Thoracic aorta (tissue), 2 donors: ENCODE measurements at places on chromosomes 6 and 20.

DNA sequence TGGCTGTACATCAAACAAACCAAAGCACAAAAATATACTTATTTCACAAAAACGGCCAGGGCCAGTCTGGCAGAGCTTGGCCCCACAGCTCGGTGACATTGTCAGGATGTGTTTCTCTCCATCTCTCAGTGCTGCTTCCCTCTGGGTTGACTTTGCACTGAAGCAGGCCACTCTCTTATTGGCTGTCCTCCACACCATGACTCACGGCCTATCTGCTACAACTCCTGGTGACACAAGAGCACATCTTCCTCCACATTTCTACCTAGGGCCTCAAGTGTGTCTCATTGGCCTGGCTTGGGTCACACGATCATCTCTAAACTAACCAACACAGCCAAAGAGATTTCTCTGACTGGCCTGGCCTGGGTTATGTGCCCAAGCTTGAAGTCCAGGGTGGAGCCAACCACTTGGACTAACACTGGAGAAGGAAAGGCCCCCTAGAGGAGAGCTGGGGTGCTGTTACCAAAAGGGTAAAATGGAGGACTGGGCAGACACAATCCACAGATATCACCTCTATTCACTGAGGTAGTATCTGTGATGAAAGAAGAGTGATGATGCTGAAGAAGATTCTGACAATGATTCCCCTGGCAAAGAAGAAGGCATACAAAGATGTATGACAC is 159.8 kb upstream of the TSHZ2 start:
- H3K27me3 ChIP-seq: no peaks in the 10 kb centered on the region
- H3K4me1 ChIP-seq: no peaks in the 10 kb centered on the region
- DNase-seq: no peak
- no peaks in the 10 kb centered on the region for H3K36me3 ChIP-seq

DNA sequence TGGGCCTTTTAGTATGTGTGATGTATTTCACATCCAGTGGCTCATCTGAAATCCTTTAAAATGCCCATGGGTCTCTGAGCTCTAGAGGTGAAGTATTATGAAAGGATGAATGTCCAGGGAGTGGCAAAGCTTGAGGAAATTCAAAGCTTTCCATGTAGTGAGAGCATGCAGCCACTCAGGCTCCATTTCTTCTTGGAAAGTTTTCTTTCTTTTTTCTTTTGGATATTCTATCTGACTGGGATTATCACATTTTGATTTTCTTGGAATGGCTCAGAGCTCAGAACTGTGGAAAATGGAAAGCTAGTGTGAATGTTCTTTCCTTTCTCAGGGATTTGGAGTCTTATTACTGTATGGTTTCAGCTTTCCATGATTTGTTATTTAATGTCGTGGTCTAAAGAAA is 397.4 kb downstream of the CD109 start:
- H3K27ac ChIP-seq: no peak overlapping the region
- H3K27me3 ChIP-seq: no peaks in the 10 kb centered on the region
- H3K36me3 ChIP-seq: no peaks in the 10 kb centered on the region
- no peaks in the 10 kb centered on the region for H3K4me1 ChIP-seq
- DNase-seq: no peak

GRCh38 chr6:13662651-13663334 is 47.7 kb downstream of the NOL7 start:
- H3K27ac ChIP-seq: no peak overlapping the region
- H3K4me3 ChIP-seq: no peak overlapping the region
- no peaks in the 10 kb centered on the region for H3K36me3 ChIP-seq
- peaks cover 54% of the 10 kb centered on the region for H3K4me1 ChIP-seq
- H3K27me3 ChIP-seq: no peaks in the 10 kb centered on the region

GRCh38 chr6:106773522-106773921 is 144.1 kb downstream of the QRSL1 start:
- no peaks in the 10 kb centered on the region for H3K36me3 ChIP-seq
- no peak overlapping the region for H3K27ac ChIP-seq
- DNase-seq: no peak
- H3K27me3 ChIP-seq: no peaks in the 10 kb centered on the region
- peaks cover 2% of the 10 kb centered on the region for H3K4me1 ChIP-seq
- no peak overlapping the region for H3K4me3 ChIP-seq

DNA sequence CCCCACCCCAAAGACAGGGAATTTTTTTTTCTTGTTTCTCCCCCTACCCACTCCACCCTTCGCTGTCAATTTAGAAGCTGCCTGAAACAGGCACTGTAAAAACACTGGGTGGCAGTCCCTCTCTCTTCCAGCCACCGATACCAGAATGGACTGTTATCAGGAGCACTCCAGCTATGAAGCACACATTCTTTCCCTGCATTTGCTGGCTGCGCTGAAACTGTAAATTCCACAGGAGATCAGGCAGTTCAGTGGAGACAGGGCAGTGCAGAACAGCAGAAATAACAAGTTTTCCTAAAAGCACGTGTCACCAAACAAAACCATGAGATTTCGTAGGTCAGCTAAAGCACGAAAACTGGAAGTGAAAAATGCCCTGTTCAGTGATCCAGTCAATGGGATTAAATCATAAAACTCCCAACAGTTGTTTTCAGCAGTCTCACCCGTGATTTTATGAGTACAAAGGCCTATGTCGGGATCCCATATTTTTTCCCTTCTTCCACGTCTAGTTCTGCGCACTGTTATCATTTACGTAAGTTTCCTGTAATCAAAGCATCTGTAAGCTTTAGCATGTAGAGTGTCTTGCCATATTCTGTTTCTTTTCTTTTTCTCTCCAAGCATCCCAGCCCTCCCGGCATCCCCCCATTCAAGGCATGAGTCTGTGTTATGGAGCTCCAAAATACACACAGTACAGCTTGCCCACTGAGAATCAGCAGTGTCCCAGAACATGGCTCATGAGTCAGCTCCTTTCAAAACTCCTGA is 359.9 kb upstream of the EPHA7 start:
- peak overlapping the region; percentile 43 for H3K4me3 ChIP-seq
- H3K36me3 ChIP-seq: no peaks in the 10 kb centered on the region
- H3K27ac ChIP-seq: no peak overlapping the region
- peaks cover 10% of the 10 kb centered on the region for H3K4me1 ChIP-seq
- no peaks in the 10 kb centered on the region for H3K27me3 ChIP-seq

GRCh38 chr6:27897580-27898206 is 14.5 kb downstream of the OR2B2 start:
- no peaks in the 10 kb centered on the region for H3K4me1 ChIP-seq
- H3K27me3 ChIP-seq: no peaks in the 10 kb centered on the region
- no peaks in the 10 kb centered on the region for H3K36me3 ChIP-seq
- no peak overlapping the region for H3K27ac ChIP-seq
- no peak overlapping the region for H3K4me3 ChIP-seq

DNA sequence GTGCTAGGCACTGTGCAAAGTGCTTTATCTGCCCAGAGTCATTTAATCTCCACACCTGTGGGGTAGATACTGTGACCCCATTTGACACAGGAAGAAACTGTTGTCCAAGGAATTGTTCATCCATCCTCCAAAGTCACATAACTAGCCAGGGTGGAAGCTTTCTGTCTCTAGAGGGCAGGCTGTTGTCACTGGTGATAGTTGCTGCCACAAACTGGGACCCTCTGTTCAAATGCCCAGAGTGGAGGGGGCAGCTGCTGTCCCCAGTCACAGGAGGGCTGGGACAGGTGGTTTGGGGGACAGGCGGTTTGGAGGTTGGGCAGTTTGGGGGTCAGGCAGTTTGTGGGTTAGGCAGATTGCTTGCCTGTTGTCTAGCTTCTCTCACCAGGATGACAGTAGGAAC is 16.1 kb upstream of the TMEM242 start:
- H3K4me3 ChIP-seq: no peak overlapping the region
- no peaks in the 10 kb centered on the region for H3K4me1 ChIP-seq
- H3K27me3 ChIP-seq: no peaks in the 10 kb centered on the region
- H3K27ac ChIP-seq: no peak overlapping the region

GRCh38 chr20:59382157-59382725 is 81.8 kb downstream of the EDN3 start:
- no peak for DNase-seq
- no peak overlapping the region for H3K27ac ChIP-seq
- no peaks in the 10 kb centered on the region for H3K27me3 ChIP-seq
- no peak overlapping the region for H3K4me3 ChIP-seq

DNA sequence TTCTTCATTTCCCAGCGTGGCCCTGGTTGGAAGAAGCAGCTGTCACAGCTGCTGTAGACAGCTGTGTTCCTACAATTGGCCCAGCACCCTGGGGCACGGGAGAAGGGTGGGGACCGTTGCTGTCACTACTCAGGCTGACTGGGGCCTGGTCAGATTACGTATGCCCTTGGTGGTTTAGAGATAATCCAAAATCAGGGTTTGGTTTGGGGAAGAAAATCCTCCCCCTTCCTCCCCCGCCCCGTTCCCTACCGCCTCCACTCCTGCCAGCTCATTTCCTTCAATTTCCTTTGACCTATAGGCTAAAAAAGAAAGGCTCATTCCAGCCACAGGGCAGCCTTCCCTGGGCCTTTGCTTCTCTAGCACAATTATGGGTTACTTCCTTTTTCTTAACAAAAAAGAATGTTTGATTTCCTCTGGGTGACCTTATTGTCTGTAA is 292.7 kb downstream of the ESR1 start:
- DNase-seq: no peak
- peaks cover 22% of the 10 kb centered on the region for H3K4me1 ChIP-seq
- no peak overlapping the region for H3K4me3 ChIP-seq
- no peaks in the 10 kb centered on the region for H3K36me3 ChIP-seq
- H3K27me3 ChIP-seq: no peaks in the 10 kb centered on the region
- no peak overlapping the region for H3K27ac ChIP-seq

DNA sequence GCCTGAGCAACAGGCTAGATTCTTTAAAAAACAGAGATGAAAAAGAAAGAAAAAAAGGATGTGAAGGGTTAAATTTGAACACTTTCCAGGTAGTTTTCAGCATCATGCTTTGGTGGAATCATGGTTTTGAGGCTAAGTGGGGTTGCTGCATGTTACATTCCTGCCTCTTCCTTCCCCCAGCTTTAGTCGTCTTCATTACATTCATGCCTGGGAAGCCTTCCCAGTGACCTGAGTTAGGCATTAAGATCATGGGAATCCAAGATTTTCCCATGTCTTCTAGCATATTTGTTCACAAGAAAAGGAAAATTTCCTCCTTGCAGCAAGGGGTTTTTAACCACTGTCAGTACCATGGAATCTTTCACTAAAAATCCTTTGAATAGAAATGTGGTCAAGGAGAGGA is 12.0 kb downstream of the TPX2 start:
- DNase-seq: no peak
- no peak overlapping the region for H3K4me3 ChIP-seq
- H3K27me3 ChIP-seq: no peaks in the 10 kb centered on the region
- H3K36me3 ChIP-seq: no peaks in the 10 kb centered on the region
- no peak overlapping the region for H3K27ac ChIP-seq
- H3K4me1 ChIP-seq: no peaks in the 10 kb centered on the region

- H3K27me3 ChIP-seq: no peaks in the 10 kb centered on the region
- no peaks in the 10 kb centered on the region for H3K4me1 ChIP-seq
- H3K4me3 ChIP-seq: no peak overlapping the region
- H3K36me3 ChIP-seq: no peaks in the 10 kb centered on the region
- no peak overlapping the region for H3K27ac ChIP-seq
- DNase-seq: no peak
Observed at GRCh38 chr6:102766963-102767362, 1373.5 kb downstream of the GRIK2 start.

DNA sequence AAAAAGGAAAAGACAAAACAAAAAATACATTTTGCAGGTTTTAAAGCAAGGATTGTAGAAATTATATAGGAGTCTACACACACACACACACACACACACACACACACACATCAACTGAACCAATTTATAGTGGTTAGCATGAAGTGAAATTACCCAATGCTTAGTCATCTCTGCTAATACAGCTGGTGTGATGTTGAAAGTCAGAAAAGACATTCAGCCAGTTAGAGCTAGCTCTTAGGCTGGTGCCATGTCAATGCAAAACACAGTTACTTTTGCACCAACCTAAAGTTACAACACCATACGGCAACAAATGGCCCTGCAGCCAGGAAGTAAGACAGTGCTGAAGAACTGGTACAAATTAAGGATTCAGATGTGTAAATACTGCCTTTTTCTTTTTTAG is 15.2 kb downstream of the FAM210B start:
- H3K27ac ChIP-seq: no peak overlapping the region
- H3K27me3 ChIP-seq: no peaks in the 10 kb centered on the region
- H3K36me3 ChIP-seq: peaks cover 2% of the 10 kb centered on the region
- no peak overlapping the region for H3K4me3 ChIP-seq
- no peaks in the 10 kb centered on the region for H3K4me1 ChIP-seq

DNA sequence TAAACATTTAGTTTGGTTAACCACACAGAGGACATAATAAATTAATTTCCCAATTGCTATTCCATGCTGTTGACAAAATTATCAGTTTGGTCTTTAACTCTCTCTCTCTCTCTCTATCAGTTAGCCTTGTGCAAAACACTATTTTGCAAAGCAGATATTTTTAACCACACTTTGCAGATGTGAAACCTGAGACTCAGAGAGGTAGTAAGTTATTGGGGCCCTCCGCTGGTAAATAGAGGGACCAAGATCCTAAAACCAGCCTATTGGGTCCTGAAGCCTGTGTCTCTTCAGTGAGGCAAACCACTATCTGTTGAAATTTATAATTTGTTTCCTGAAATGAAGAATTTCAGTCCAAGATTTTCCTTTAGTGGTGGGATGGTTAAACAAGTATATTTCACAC is 231.0 kb downstream of the SOD2 start:
- peaks cover 3% of the 10 kb centered on the region for H3K4me1 ChIP-seq
- DNase-seq: no peak
- no peaks in the 10 kb centered on the region for H3K36me3 ChIP-seq
- H3K27me3 ChIP-seq: no peaks in the 10 kb centered on the region

- no peak overlapping the region for H3K4me3 ChIP-seq
- DNase-seq: no peak
- no peaks in the 10 kb centered on the region for H3K36me3 ChIP-seq
- H3K27me3 ChIP-seq: no peaks in the 10 kb centered on the region
- no peak overlapping the region for H3K27ac ChIP-seq
Observed at GRCh38 chr6:161649068-161649467, 375.2 kb upstream of the AGPAT4 start.
